ENCODE measurements at places on chromosomes 7 and 10.

GRCh38 chr10:23981520-23982309 lies 227.2 kb upstream of the KIAA1217 start:
- DNase-seq = no peak

- DNase-seq = peak; percentile 29
Observed at GRCh38 chr10:113753020-113753692, 1.7 kb downstream of the PLEKHS1 start.

- no peak for DNase-seq
Observed at GRCh38 chr10:78471326-78471722, 437.7 kb downstream of the RPS24 start.

GRCh38 chr7:74003621-74004020 lies 24.4 kb upstream of the ELN start:
- peak; percentile 62 for DNase-seq
